GM12864 (cell line): ENCODE measurements at places on chromosomes 5 and 9.

DNA sequence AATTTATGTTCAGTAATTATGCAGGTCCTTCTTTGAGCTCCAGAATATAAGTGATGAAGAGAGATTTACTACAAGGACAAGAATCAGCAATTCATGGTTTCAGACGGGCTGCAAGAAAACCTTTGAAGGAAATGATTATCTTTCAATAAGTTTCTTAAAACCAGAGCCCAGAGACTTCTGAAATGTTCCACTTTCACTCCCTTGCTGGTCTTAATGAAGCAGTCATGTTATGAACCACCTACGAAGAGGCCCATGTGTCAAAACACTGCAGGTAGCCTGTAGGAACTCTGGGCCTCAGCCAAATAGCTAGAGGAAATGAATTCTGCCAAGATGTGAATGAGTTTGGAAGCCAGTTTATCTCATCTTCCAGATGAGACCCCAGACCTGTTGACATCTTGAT is 505.9 kb upstream of the MEF2C start:
- no peak for DNase-seq

GRCh38 chr9:26675035-26675434 is 217.6 kb downstream of the CAAP1 start:
- no peak for DNase-seq

- DNase-seq = no peak
Observed at GRCh38 chr9:974996-975739, 1.3 kb upstream of the DMRT3 start.

DNA sequence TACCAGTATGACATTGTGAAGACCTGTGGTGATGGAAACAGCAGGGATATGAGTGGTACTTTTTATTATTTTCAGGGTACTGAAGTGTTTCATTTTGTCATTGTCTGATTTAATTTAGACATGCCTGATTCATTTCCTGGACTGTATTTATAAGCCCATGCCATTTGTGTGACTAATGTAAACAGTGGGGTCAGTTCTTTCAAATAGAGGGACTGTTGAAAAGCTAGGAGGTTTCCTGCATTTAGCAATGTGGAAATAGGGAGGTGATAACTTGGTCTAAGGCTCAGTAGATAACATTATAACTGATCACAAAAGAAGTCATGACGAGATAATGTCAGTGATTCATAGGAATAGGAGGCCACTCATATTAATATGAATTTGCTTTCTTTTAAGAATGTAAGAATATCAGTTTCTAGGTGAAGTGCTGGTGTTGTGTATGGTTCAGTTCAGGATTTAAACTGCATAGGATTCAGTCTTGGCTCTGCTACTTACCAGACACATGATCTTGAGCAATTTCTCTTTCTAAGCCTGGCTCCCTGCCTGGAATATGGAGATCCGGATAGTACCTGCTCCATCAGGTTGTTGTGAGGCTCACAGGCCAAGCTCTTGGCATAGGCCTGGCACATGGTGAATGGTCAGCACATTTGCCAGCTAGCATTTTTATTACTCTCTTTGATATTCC is 7.5 kb downstream of the RASGRF2 start:
- no peak for DNase-seq

DNA sequence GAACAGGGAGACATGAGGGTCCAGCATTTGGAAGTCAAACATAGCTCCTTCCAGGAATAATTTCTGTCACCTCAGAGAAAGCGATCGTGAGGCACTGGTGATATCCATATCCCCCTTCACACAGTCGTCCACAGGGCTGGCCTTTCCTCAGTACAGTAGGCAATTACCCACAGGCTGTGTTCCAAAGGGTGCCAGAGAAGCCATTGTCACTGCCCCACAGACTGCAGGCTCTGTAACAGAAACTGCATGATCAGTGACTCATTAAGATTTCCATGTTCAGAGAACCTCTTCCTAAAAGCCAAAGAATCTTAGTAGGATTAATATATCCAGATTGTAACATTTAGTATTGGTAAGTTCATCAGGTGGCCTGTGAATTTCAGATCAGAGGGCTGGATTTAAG is 127.6 kb downstream of the RPS23 start:
- no peak for DNase-seq

DNA sequence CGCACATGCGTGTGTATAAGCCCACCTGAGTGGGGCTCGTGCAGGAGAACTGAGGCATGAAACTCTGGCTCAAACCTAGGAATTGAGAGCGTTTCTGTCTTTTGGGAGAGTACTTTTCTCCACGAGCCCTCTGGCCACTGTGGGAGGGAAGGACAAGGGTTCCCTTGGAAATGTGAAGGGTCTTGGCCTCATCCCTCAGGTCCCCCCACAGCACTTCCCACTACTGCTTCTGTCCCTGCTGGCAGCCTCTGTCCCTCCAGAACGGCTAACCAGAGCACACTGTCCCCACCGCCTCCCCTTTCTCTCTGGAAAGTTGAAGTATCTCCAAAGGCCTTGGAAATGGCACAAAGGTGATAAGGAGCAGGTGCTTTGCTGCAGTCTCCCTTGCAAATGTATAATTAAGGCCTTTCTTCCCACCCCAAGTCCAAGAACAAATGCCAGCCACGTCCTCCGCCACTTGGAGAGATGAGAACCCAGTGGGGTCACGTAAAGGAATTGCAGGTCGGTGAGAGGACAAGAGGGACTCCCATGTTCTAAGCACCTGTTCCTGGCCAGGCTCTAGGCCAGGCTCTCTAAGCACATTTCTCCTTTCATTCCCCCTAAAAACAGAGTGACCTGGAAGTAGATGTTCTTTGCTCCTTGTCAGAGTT is 107.9 kb upstream of the LMX1B start:
- no peak for DNase-seq

GRCh38 chr9:128917151-128917849 is 3.5 kb upstream of the PHYHD1 start:
- no peak for DNase-seq

GRCh38 chr5:38131686-38132085 is 126.7 kb upstream of the EGFLAM start:
- no peak for DNase-seq

DNA sequence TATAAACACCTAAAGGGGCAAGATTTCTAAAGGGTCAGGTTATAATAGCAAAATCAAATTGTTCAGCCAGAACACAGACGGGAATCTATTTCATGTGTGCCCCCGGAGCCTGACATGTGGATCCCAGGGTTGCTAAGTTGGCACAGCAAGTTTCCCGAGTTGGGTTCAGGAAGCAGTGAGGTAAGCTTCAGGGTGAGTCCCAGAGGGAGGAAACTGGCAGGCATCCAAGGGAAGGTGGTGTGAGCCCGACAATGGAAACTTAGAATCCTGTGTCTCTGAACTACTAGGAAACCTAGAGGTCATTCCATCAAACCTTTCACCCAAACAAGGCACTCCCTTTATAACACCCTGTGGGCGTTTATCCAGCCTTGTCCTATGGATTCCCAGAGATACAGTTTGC is 98.4 kb downstream of the ADRB2 start:
- no peak for DNase-seq

DNA sequence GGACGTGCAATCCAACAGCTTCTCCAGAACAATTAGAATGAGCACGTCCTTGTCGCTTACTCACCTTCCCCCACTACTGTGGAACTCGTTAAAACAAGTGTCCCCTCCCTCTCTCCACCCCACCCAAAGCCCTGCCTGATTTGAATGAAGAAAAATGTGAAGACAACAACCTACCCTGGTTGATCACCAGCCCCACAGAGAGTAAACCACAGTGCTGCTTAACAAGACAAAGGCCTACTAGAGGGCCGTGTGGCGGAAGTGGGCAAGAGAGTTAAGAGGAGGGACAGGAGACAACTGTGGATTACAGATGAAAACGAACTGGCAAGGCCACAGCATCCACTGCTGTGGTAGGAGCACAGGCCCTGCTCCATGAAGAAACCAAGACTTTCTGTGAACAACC is 51.1 kb downstream of the CDK5RAP2 start:
- no peak for DNase-seq

DNA sequence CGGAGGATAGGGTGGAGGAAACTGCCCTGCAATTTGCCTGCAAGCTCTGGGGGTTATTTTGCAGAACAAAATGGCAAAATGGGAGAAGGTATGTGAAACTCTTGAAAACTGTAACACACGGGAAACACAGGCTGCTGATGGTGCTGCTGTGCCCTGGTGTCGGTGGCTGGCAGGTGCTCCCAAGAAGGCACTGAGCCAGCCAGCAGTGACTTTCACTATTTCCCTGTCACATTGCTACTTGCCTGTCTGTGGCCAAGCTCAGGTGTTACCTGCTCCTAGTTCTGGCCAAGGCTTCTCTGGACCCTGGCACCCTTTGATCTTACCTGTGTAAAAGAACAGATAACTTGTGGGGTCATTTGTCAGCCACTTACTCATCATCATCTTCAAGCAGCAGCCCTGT is 102.2 kb downstream of the CMYA5 start:
- no peak for DNase-seq

GRCh38 chr9:118482306-118482705 is 778.1 kb downstream of the TLR4 start:
- no peak for DNase-seq

DNA sequence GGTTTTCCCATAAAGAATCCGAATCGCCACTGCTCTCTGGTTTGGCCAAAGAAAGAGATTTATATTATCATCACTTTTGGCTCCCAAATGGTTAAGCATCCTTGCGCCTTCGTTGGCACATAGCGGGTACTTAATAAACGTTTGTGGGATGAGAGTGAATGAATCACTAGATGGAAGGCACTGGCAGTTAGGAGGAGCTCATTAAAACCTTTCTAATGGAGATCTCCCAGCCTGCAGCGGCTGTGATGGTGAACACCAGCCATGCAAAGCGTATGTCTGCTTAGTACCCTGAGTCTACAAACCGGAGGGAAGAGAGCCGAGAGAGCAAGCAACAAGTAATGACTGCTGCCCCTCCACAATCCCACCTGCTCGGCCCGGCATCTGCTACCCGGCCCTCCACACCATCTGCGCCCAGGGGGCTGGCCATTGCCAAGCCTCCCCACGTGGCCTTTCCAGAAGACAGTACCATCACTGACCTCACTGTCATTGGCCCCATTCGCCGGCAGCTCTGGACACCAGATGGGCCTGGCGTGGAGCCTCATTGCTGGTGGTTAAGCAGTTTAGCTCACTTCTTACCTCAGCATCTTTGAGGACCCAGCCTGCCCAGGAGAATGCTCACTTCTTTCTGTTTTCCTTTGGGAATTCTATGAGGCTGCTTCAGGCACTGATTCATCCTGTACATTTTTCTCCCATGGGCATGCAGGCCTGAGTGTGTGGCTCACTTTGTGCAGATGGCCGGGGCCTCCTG is 39.3 kb upstream of the ANKRD33B start:
- DNase-seq = no peak

DNA sequence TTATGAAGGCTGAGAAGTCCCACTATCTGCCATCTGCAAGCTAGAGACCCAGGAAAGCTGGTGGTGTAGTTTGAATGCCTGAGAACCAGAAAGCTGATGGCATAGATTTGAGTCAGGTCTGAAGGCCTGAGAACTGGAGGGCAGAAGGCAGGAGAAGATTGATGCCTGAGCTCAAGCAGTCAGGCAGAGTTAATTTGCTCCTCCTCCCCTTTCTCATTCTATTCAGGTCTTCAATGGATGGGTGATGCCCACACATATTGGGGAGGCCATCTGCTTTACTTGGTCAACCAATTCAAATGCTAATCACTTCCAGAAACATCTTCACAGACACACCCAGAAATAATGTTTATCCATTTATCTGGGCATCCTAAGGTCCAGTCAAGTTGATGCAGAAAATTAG is 87.6 kb upstream of the CPLX2 start:
- no peak for DNase-seq
